Hematopoietic multipotent progenitor cell treated with erythropoietin and hydrocortisone succinate and interleukin-3 and kit ligand, for 4 days (in vitro differentiated cells): ENCODE measurements at places on chromosomes 6 and 20.

GRCh38 chr6:17984812-17985670 is 2.4 kb downstream of the KIF13A start:
- no peak for DNase-seq

GRCh38 chr6:63368347-63368746 is 48.6 kb upstream of the LGSN start:
- DNase-seq, result no peak

- no peak for DNase-seq
Observed at GRCh38 chr6:82741325-82741995, 324.2 kb downstream of the UBE3D start.

GRCh38 chr6:25192590-25193459 is 86.3 kb upstream of the CARMIL1 start:
- no peak for DNase-seq

GRCh38 chr6:43836507-43837240 is 66.7 kb downstream of the VEGFA start:
- peak; percentile 20 for DNase-seq

DNA sequence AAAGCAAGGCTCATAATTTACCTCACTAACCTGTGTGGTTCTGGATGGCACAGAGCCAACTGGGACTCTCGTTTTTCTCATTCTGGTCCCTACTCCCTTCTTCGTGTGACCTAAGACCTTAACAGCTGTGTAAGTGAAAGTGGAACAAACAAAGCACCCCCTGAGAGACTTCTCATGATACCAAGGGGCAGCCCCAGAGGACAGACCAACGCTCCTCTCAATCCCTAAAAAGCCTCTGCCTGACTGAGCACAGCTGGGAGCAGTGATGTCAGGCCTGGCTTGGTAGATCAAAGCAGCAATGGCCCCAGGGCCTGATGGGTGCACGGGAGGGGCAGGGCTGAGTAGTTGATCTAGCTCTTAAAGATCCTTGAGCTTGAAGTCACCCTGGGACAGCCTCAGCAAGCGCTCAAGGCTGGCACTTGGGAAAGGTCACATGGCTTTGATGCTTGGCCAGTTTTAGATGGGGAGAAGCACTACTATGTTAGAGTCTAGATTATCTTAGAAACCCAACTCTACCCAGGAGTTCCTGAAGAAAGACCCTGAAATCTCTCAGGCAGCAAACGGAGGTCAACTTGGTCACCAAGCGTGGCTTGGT is 16.2 kb upstream of the TGM2 start:
- no peak for DNase-seq

DNA sequence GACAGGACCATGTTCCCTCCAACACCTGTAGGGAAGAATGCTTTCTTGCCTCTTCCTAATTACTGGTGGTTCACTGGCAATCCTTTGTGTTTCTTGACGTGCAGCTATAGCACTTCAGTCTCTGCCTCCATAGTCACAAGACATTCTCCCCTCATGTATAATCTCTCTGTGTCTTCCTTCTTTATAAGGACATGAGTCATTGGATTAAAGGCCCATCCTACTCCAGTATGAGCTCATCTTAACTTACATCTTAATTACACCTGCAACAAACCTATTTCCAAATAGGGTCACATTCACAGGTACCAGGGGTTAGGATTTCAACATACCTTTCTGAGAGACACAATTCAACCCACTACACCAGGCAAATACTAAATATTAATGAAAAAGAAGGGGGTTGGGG is 213.6 kb downstream of the RNGTT start:
- no peak for DNase-seq

DNA sequence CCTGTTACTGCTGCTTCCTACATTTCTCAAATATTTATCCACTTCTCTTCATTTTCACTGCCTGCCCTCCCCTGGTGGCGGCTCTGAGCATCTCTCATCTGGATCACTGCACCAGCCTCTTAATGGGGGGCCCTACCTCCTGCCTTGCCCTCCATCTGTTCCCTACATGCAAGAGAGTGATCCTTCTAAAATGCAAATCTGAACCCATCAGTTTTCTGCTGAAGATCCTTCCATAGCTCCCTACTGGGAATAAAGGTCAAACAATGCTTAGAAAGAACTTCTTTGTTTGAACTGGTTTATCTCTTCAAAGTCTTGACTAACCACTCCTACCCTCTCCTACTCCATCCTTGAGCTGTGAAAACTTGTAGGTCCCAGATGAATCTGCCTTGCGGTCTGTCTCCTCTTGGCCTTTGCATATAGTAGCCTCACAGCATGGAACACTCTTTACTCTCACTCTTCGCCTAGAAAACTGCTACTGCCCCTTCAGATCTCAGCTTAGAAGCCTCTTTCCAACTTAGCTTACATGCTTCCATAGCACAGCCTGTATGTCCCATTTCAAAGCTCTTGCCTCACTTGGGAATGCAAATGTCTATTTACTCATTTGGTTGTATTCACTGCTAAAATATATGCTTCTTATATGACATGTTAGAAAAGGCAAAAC is 119.3 kb downstream of the QRSL1 start:
- no peak for DNase-seq

DNA sequence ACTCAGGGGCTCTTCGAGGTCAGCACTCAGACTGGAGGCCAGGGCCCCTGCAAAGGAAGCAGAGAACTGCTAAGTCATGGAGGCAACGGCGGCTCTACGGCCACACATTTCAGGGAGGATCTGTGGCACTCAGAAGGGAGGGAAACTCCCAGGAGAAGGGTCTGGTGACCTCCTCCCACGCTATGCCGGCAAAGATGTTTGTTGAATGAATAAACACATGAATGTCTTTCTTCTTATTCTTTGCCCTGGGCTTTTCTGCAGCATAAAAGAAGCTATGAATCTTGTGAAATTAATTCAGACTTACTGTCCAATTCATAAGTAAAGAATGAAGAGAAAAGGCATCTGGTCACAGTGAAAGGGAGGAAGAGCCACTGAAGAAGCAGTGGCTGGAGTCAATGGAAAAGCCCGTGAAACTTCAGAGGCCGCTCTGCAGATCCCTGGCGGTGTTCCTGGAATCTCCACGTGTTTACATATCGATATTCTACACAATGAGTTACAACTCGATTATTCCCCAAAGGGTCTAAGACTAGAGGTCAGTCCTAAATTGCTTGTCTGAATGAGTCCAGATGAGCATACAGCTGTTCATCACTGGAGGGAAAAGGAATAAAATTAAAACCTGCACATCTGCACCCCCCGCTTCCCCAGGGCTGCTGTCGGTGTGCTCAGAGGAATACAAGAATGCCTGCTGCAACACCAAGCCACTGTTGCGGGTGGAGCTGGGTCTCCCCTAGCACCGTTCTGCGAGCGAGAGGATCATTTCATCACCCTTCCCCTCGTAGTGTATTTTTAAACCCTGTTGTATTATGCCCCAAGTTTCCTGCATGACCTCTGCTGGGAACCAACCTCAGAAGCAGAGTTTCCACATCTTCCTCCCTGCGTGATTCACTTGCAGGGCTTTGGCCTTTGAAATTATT is 25.6 kb downstream of the INSM1 start:
- DNase-seq, result peak; percentile 61

DNA sequence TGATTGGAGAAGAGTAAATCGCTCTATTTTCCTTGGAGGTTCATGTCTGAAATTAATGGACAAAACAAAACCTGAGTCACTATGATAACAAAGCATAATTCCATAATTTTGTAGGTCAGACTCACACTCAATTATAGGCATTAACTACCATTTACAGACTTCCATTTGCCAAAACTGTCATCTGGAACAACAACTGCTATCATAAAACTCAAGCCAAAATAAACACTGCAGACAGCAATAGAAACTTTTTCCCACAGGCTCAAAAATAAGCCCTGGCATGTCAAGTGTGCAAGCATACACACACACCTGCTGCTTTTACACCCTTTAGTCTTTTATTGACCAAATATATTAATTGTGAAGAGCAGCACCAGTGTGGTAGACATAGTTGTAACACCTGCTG is 7.1 kb downstream of the MRPS10 start:
- DNase-seq, result no peak

DNA sequence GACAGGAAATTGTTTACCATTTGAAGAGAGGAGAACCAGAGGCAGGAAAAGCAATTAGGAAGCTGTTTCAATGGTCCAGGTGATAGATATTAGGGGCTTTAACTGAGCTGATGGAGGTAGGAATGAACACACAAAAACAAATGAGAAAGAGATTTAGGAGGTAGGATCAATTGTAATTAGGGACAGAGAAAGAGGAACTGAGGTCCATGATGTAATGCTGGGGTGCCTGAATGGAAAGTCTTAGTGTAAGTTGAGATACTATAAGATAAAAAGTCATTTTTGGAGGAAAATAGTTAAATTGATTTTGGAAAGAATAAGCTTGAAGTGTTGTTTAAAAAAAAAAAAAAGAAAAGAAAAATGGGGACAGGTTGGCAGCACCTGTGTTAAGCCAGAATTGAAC is 58.5 kb upstream of the B3GAT2 start:
- no peak for DNase-seq

DNA sequence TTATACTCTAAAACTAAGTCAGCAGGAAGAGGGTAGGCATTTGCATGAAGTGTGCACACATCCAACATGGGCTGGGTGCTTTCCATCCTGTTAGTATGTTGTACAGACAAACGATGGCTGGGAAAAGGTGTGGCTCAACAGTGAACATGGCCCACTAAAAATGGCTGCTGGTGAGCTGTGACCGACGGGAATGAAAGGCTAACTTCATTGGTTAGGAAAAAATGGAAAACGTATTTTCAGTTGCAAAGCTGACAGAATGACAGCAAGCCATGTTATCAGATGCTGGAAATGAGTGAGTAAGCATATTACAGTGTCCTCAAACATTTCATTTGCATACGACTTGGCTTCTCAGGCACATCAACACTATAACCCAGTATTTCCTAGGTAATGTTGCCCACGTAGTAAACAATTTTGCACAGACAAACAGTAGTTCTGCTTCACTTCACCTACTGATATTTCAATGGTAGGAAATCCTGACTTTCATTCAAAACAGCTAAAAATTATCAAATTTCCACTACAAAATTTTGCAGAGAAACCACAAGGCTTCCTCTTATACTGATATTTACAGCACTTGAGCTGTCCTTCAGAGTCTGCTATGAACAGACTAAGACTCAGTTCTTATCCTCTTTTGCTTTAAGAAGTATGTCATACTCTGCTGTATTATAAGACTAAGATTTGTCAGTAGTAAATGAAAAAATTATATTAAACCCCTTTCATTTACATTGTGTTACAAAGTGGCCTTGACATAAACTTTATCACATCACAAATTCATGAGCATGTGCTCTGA is 98.9 kb downstream of the IRF4 start:
- DNase-seq, result peak; percentile 60

GRCh38 chr6:134814076-134814695 is 135.7 kb downstream of the ALDH8A1 start:
- DNase-seq, result no peak

- DNase-seq, result no peak
Observed at GRCh38 chr6:19857703-19858102, 20.5 kb downstream of the ID4 start.

- DNase-seq, result peak; percentile 94
Observed at GRCh38 chr6:122709922-122710512, 69.5 kb upstream of the FABP7 start.

DNA sequence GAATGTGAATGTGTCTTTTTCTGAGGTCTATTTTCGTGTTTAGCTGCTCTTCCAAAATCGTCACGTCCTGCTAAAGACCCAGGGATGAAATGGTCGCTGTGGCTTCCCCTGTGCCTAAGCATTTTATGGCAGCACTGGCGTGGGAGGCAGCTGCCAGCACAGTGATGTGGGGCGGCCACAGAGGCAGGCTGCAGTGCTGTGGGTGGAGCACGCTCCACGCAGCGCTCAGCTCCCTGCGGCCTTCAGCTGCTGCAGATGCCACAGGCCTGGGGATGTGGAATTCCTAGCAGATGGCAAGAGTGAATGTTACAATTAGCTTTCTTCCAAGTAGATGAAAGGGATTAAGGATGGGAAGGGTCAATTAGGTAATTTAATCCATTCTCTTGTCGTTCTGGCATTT is 242.6 kb downstream of the SMOC2 start:
- no peak for DNase-seq

DNA sequence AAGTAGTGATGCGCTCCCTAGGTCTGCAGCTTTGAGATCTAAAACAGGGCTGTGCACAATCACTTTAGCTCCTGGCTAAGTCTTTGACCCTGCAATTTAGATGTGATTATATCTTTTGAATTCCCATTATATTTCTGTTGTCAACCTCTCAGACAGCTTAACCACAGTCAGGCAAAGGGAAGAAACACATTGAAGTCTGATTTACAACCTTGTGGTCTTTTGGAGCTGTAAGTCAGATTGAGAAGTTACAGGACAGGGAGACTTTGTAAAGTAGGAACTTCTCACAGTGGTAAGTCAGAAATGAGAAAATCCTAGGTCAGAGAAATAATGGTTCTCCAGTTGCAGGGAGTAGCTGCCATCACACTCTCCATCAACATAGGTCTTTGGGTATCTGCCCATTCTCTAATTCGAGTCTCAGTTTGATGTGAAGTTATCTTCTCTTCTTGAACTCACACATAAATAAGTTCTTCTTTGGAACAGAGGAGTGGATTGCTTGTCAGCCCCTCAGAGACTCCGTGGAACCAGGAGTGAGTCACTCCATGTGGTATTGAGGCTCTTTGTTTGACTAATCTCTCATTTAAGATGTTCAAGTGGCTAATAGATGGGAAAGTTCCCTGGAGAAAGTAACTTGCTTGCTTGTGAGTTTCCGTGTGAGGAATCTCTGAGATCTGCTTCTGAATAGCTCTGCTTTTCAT is 35.0 kb upstream of the SGK1 start:
- peak; percentile 25 for DNase-seq

GRCh38 chr6:41634657-41635056 is 3.6 kb upstream of the MDFI start:
- DNase-seq, result peak; percentile 51

- peak; percentile 9 for DNase-seq
Observed at GRCh38 chr6:11810039-11810541, 31.5 kb upstream of the ADTRP start.

GRCh38 chr6:149990661-149991471 is 27.1 kb downstream of the ULBP1 start:
- DNase-seq, result peak; percentile 13

GRCh38 chr6:43092635-43093034 is 16.5 kb downstream of the PTK7 start:
- peak; percentile 44 for DNase-seq

- DNase-seq, result no peak
Observed at GRCh38 chr6:131914234-131914633, 36.9 kb downstream of the CCN2 start.

DNA sequence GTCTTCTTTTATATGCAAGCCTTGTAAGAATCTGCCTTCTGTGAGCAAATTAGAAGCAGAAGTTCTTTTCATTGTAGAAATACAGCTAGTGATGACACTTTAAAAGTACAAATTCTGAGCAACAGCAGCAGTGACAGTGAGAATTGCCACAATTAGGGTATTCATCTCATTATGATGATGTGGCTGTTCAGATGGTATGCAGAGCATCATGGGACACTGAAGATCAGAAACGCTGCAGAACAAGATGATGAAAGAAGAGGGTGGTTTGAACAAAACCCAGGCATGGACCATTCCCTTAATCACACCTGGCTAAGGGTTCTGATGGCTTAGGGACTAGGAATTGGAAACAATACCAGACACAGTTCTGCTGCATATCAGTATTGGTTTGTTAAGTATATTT is 312.7 kb upstream of the TBX18 start:
- DNase-seq, result no peak

DNA sequence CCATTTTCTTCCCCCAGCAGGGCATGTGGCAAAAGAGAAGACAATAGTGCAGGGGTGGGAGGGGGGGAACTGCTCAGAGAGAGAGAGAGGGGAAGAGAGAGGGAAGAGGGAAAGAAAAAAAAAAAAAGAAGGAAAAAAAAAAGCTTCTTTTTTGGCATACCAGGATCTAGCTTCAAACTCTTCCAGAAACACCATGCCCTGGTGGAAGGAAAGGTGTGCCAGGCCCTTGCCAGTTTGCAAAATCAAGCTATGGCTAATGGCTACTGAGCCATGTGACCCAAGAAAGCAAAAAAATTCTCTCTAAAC is 326 bp downstream of the ZMYND8 start:
- DNase-seq, result no peak
